ENCODE measurements at places on chromosomes 11 and 22.

GRCh38 chr22:29079218-29079901, 6.5 kb downstream of the KREMEN1 start:
- DNase-seq = no peak

DNA sequence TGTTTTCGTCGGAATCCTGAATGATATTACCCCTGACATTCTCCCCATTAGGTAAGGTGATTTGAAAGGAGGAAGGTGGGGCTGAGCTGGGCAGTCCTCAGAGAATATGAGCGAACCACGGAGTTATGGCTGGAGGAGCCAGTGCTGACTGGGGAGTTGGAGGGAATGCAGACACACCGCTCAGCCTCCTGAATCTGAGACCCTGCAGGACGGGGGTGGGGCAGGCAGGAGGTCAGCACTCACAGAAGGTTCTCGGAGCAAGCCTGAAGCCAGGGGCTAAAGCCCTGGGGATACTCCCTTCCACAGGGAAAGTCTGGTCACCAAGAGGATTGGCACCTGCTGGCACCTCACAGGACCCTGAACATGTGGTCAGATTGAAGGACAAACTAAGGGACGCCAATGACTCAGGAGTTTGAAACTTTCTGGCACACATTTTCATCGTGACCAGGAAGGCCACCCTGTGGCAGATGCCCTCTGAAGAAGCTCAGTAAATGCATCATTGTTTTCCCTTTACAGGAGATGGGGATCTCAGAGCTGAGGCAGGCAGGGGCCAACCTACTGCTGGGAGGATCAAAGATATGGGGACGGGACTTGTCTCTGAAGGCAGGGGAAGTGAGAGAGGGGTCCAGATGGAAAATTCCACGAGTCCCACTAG, 26.9 kb upstream of the FCHSD2 start:
- no peak for DNase-seq

DNA sequence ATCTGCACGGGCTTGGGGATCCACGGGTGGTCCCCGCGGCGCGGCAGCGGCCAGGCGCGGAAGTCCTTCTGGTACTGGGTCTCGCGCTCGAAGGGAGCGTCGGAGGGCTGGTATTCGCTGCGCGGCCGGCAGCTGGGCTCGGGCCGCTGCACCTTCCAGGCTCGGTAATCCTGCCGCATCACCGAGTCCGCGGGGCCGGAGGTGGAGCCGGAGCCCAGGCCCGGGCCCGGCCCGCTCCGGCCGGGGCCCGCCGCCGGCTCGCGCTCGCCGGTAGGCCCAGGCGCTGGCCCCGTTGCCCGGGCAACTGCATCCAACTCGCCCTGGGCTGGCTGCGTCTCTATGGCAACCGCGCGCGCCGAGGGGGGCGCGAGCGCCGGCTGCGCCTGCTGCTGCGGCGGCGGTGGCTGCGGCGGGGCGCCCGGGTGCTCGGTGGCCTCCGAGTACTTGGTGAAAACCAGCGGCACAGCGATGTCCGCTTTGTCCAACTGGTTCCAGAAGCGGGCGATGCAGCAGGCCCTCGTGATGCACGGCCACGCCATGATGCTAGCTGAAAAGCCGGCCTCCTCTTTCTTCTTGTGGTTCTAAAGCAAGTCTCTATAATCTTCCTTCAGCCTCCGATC, 897 bp downstream of the MAP6 start:
- peak; percentile 31 for DNase-seq

GRCh38 chr22:49308300-49308699, 519.4 kb downstream of the BRD1 start:
- no peak for DNase-seq

- DNase-seq = peak; percentile 70
These were observed 6.9 kb downstream of the DPAGT1 start for GRCh38 chr11:119094816-119095065.

GRCh38 chr22:49113758-49114157, 713.9 kb downstream of the BRD1 start:
- DNase-seq = no peak

GRCh38 chr11:134838708-134839107, 426.7 kb upstream of the B3GAT1 start:
- DNase-seq = no peak

DNA sequence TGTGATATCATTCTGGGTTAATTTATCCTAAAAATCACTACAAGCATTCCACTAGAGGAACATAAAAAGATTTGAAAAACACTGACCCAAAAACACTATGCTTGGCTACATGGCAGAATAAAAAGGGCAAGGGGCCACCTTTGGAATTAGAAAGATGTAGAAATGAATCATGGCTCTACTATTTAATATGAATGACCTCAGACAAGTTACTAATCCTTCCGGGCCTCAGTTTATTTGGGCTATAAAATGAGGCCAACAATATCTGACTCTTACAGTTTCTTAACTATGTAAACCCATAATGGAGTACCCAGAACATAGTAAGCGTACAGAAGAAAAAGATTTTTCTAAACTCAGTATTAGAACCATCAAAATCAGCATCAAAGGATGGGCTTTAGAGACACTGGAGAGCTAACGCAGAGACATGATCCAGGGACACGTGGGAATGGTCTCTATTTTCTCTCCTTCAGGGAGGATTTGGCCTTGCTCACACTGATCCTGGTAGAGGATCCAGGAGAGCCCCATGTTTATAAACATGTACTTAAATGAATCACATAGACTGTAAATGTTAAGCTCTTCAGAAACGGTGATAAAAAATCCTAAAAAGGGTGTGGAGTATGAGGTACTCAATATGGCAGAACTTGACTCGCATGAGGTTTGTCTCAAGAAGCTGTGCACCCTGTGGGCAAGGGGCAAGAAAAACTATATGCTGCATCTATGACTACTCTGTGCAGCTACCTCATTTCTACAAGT, 288.4 kb upstream of the PITPNB start:
- DNase-seq = no peak

GRCh38 chr11:117627259-117627658, 169.8 kb downstream of the DSCAML1 start:
- DNase-seq = no peak

GRCh38 chr11:123426789-123427188, 3.3 kb upstream of the GRAMD1B start:
- DNase-seq = no peak

GRCh38 chr11:59899532-59899931, 20.9 kb downstream of the OOSP3 start:
- no peak for DNase-seq

DNA sequence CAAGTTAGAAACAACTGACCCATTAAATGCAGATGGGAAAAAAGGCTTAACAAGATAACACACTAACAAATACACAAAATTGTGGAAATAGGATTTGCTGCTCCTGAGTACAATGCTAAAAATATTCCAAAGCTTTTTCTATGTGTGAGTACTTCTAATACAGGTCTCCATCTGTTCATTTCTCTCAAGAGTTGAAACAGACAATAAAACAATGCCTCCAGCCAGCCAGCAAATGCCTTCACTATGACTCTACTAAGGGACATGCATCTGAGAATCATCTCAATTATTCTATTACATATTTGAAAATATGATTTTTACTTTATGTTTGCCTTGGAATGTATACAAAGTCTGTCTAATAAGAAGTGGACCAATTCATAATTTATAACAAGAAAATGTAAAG, 119.0 kb downstream of the CADM1 start:
- no peak for DNase-seq

GRCh38 chr11:27215471-27216269, 147.3 kb downstream of the CCDC34 start:
- no peak for DNase-seq

DNA sequence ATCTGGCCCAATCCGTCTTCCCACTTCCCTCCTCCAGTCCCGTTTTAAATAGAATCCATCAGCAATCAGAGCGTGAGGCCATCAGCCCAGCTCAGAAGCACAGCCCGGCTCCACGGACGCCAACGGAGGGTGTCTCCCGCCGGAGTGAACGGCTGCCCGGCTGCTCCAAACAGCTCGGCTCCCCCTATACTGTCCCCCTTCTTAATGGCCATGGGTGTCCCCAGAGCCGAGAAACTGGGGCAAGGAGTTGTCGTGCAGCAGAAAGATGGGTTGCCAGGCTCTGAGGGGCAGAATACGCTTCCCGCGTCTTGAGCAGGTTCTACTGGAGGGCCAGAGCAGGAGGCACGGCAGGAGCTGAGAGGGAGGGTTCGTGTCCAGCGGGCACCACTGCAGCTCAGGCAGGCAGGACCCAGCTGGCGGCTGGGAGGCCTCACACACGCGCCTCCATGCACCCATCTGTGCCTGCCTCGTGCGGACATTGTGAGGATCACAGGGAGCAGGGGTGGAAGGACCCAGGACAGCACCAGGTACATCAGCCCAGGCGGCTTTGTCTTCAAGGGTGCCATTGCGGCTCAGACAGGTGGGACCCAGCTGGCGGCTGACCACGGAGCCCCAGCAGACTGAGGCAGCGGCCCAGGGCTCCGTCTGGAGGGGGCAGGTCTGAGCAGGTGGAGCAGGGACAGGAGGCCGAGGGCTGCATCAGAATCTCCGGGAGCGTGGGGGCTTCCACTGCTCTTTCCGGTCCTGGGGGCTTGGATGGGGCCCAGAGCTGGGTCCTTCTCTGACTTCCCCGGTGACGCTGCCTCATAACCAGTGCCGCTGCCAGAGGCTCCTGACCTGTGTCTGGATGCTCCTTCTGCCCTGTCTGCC, 882.7 kb downstream of the BRD1 start:
- no peak for DNase-seq

DNA sequence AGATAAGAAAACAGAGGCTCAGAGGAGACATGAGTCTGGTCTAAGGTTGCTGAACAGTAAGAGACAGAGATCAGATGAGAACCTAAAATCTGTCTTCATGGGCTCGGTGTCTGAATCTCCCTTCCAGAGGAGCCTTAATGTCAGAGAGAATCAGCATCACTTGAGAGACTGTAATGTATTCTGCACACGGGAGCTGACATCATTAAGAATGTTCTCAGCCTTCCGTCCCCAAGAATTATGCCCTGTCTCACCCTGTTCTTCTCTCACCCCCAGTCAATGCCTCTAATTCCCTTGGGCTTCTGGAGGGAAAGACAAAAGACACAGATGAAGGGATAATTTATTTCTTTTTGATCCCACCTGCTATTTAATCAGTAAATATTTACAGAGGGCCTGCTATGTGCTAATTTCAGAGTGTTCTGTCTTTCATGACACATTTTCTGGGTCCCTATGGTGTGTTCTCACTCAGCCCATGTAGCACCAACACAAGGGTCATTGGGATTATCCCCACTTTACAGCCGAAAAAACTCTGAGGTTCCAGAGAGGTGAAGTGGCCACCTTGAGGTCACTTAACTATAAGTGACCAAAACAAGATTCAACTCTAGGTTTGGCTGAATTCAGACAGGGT, 61.8 kb downstream of the CD82 start:
- no peak for DNase-seq

- DNase-seq = peak; percentile 86
These were observed 2.2 kb downstream of the SLC25A22 start for GRCh38 chr11:795634-796564.

DNA sequence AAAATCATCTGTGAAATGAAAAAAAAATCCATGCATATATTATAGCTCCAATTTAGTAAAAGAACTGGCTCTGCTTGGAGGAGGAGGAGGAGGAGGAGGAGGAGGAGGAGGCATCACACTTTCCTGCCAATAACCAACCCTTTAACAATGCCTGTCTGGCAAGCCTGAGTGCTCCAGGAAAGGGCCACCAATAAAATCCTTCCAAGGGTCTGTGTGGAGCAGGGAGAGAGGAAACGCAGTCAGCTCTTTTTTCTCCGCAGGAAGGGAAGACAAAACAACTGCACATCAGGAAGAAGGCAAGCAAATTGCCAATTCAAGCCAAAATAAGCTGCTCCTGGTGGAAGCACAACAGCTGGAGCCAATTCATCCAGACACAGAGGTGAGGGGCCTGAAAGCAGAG, 139.0 kb downstream of the KCNC1 start:
- no peak for DNase-seq

GRCh38 chr11:67673358-67673757, 1.1 kb downstream of the ALDH3B2 start:
- DNase-seq = no peak

DNA sequence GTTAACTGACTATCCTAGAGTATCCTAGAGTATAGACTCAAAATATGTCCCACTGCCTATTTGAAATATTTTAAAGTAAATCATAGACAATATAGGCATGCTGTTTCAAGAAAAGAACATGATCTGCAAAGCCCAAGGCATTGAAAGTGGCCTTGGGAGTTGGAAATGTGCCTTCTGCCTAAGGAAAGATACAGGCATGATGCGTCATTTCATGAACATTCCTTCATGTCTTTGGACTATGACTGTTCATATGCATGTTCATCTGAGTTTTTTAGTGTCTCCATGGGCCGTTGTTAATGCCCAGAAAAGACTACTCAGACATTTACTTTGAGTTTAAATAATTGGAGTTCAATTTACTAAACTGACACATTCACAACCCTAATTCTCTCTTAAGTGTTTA, 69.7 kb upstream of the PRDM11 start:
- no peak for DNase-seq

DNA sequence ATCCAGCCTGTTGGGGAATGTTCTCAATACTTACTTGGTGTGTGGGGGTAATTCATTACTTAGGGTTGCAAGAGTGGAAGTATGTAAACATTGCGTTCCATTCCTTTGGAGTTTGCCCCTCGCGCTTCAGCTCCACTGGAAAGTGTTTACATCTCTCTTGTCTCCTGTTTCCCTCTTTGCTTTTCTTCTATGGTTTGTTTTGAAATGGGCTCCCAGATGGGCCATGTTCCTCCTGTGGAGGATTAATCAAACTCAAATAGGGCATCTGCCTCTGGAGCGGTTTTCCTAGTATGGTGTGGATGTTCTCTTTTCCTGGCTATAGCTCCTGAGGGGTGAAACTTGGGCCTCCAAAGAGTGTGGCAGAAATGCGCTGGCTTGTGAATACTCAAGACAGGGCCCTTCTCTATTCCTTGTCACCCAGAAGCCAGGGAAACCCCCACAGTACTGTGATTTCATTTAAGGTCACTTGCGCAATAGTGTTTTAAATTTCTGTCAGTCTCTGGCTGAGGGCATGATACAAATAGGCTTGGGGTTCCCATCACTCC, 51.9 kb downstream of the CD44 start:
- DNase-seq = no peak

DNA sequence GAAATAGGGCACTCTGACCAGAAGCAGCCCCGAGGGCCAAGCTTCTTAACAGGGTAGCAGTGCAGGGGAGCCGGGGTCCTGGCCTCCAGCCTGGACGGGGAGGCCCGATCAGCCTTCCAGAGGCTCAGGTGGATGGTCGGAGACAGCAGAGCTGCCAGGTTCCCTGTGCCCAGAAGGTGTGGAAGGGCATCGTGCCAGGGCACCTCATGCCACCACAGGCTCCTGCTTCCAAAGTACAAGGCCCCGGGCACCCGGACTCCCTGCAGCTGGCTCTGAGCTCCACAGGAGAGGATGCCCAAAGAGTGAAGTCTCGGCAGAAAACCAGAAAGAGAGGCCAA, 14.3 kb downstream of the EHD1 start:
- DNase-seq = no peak

DNA sequence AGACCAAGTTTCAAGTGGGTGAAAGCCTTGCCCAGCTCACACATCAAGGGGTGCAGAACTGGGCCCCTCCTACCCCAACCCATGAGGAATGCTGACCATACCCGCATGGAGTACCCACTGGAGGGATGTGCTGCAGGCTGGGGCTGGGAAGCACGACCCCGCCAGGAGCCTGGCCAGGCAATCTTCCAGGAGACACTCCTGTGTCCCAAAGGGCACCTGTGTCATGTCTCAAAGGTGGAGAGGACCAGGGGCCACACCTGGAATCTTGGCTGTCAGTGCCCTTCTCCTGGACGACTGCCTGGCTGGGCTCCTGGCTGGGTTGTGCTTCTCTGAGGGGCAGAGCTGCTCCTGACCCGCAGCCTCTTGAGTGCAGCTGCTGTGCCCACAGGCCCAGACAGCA, 6.7 kb downstream of the ARAP1 start:
- no peak for DNase-seq
